ENCODE measurements at places on chromosomes 4 and X.

DNA sequence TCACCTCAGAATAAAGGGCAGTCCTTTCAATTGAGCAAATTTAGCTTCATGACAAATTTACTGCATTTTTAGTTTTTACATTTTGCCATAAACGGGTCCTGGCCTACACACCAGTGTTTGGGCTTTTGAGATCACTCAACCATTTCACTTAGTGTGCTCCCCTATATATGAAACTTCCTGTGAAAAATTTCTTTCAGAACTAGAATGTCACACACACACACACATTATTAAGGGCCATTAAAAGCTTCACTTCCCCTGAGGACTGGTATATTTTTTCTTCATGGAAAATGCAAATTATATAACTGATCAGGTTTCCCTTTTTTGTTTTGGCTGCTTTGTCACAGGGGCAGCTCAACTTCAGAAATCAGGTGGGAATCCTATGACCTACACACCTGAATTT, 206.5 kb downstream of the ENOX2 start:
- DNase-seq = no peak

- DNase-seq = no peak
These were observed 8.1 kb upstream of the JAKMIP1 start for GRCh38 chr4:6208416-6208815.

DNA sequence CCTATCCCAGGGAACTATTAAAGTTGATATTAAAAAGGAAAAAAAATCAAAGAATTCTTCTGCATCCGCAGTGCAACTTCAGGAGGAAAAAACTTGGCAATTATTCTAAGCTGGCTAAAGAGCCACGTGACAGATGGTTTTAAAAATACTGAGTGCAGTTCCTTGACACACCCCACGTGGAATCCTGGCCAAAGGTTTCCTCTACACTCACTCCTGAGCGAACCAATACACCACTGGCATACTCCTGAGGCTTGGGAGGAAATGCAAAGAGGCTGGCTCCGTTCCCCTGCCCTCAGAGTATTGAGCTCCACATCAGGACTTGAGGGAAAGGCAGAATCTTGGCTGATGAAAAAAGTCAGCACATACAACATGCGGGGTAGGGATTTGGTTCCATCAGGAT, 133.8 kb upstream of the ATP6AP2 start:
- no peak for DNase-seq

- no peak for DNase-seq
These were observed 67.2 kb downstream of the SMARCAD1 start for GRCh38 chr4:94274912-94275311.

GRCh38 chr4:52251864-52252263, 200.8 kb downstream of the SPATA18 start:
- no peak for DNase-seq

DNA sequence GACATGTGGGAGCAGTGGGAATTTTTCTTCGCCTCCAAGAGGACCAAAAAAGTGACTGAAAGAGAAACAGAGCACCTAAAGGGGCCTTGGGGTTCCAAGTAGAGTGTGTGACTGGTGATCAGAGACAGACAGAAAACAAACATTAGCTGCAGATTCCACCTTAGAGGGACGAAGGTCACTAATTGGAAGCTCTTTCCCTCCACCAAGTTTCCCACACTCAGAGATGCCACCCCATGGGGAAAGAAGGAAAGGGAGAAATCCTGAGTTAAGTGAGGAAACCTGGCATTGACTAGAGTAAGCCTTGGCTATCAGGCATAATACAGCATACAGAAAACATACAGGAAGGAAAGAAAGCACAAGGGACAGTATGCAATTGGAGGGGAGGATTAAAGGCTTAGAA, 90.9 kb downstream of the HNRNPD start:
- DNase-seq = no peak
